ENCODE measurements at places on chromosomes 6 and 20.
A peak's percentile ranks its signal among the peaks of the same experiment; 100 is the strongest.

DNA sequence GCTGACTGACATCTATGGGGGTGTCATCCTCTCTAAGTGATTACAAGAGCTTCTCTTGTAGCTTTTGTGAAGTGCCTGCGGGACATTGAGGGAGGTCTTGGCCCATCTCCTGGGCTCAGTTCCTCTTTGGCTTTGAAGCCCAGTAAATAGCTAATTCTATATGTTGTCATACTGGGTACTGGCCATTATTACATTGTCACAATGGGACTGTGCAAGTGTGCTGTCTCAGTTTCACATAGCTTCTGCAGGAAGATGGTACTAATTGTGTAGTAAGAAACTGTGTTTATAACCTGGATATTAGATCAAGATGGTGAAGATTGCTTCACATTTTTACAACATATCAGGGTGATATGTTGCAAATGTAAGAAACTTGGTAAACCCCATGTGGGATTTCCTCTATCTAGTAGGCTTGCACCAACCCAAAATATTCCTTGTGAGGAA is 19.9 kb downstream of the SPINT3 start:
- no peak for DNase-seq

DNA sequence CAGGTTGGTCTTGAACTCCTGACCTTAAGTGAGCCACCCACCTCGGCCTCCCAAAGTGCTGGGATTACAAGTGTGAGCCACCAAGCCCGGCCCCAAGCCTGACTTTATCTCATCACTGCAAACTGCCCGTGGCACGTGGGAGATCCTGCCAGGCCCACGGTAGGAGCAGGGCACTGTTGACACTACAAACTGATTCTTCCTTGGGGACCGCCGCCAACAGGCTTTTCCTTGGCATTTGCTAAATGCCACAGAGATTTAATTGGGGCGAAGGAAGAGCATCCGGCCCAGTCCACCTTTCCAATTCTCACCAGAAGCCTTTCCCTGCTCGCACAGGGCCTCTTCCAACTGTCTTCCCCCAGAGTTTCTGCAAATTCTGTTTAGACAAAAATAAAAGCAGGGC is 11.0 kb downstream of the ATP9A start:
- no peak for DNase-seq

DNA sequence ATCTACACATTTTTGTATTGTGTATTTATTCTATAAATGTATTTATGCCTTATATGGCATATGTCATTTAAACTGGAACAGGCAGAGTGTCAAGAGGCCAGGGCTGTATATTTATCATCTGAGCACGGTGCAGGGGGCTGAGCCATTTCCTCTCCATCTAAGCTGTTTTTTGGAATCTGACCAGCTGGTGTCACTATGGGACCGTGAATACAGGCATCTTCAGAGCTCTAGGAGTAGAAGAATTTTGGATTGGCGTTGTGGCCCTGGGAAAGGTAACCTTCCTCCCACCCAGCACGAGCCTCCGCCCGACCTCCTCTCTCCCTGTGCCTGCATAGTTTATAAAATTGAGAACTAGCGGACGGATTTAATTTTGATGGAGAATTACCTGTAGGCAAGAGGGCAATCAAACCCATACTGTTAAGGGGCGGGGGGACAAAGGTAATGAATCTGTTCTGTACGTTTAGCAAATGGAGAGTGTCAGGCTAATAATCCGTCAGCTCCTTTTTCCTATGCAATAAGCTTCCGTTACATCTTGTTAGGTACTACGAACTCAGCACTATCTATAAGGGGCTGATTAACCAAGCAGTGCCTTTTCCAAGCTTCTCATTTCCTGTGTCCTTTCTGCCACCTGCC is 29.0 kb upstream of the EEF1E1 start:
- DNase-seq: peak; percentile 54

DNA sequence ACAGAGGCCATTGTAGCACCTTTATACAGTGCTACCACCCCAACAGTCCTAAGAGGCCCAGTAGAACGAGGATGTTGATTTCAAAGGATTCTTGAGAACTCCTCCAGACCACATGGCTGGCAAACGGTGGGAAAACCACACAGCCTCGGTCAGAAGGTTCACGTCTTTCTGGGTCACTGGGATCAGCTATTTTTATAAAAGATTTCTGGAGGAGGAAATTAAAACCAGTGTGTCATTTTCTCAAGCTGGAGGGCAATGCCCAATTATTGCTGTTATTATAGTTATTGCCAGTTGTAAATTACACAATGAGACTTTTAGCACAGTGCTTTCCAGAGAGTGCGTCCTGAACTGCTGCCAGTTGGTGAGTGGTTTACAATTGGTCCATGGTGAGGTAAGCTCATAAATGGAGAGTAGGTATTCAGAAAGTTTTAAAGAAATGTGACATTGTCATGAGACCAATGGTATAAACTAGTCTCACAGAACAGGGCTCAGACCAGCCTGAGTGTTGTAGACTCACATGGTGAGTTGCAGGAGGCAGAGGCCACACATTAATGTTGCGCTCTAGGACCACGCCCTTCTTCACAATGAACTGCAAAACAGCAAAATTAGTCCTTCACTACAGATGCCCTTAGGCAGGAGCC is 8.4 kb upstream of the PPP1R14C start:
- DNase-seq: no peak

GRCh38 chr6:74658391-74658790 is 547.5 kb downstream of the COL12A1 start:
- DNase-seq: no peak

DNA sequence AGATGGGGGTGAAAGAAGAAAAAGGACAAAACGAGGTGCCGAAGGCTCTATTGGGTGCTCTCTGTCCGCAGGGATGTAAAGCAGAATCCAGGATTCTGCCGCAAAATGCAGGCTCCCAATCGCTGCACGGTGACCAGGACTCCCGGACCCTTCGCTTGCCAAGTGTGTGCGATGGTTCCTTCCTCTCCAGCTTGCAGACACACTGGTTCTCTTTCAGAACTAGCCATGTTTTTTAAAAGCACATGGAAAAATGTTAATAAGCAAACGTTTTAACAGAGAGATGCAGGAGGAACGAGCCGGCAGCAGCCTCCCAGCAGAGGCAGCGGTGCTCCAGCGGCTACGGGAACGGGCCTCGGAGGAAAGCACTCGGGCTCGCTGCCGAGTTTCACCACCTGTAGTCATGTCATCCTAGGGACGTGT is 59.6 kb downstream of the ZNF831 start:
- DNase-seq: no peak

DNA sequence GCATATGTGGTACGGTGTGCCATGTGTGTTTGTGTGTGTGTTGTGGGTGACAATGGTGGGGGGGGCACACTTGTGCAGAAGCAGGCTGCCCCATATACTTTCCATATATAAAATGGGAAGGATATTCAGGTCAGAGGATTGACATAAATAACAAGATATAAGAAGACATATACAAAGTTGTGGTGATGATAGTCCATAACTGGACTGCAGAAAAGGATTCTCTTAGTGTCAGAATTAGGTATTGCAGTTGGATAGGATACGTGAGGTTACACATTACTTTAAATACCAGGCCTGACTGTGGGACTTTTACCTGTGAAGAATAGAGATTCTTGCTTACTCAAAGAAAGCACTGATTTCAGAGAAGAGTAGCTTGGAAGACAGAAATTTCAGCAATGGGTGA is 1260.3 kb downstream of the EPHA7 start:
- no peak for DNase-seq

GRCh38 chr20:50366270-50367103 is 143.7 kb upstream of the PTPN1 start:
- no peak for DNase-seq

DNA sequence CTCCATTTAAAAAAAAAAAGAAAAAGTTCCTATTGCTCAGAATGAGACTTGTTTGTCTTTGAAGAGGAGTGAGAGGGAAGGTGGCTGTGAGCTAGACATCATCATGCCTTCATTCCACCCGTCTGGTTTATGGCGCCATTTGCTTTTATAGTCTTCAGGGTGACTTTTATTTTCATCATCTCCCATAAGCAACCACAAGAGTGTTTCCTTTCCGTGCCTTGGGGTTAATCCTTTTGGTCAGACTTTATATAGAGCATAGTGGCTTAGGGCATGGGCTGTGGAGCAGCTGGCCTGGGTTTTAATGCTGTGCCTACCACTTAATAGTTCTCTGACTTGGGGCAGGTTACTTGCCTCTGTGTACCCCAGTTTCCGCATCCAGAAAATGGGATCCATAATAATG is 77.8 kb downstream of the RREB1 start:
- no peak for DNase-seq

- DNase-seq: no peak
Measured at GRCh38 chr20:54068966-54069365, 1.4 kb downstream of the BCAS1 start.

- no peak for DNase-seq
Measured at GRCh38 chr6:56772737-56773184, 130.1 kb upstream of the DST start.

GRCh38 chr20:37396416-37397075 is 50.6 kb downstream of the SRC start:
- DNase-seq: no peak

DNA sequence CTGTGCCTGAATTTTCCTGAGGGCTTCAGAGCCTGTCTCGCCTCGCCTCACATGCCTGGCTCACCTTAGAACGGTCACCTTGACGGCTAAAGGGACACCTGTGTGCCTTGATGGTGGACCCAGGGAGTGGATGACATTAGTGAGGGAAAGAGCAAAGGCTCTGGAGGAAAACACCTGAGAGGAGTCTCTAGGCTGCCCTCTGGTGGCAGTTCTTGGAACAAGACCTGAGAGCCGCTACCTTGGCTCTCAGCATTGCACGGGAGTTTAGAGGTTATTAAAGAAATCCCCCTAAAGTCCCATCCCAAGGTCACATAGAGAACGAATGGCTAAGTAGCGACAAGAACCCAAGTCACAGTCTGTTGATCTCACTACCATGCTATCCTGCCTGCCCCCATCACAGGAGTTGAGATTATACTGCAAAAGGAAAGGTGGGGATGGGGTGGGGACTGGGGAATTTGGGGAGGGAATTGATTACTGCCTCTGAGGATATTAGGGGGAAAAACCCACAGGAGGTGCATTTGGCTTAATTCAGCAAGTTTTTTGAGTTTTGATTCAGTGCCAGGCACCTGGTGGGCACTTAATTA is 7.9 kb upstream of the CDSN start:
- peak; percentile 40 for DNase-seq

DNA sequence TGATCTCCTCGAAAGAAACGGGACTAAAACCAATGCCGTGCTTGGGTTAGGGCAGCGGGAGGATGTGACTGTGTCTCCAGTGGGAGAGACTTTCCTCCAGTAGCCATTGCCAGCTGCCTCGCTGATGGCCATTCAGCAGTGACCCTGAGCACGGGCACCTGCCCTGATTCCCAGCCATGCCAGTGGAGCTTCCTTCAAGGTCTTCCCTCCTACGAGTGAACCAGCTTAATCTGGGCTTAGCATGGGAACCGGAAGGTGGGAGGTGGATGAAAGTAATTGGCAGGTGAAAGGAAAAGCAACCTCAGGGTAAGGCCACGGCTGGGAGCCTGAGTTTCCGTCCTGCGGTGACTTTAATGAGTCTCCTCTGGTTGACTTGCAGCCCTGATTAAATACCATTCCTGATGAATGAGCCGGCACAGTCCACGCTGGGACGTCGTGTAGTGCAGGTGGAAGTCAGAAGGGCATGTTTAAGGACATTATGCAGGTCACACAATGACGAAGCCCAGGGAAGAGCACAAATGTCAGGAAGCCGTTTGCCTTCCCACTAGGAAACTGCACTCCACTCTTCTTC is 813.5 kb downstream of the QKI start:
- no peak for DNase-seq

- DNase-seq: no peak
Measured at GRCh38 chr6:40320947-40321346, 266.2 kb downstream of the LRFN2 start.

DNA sequence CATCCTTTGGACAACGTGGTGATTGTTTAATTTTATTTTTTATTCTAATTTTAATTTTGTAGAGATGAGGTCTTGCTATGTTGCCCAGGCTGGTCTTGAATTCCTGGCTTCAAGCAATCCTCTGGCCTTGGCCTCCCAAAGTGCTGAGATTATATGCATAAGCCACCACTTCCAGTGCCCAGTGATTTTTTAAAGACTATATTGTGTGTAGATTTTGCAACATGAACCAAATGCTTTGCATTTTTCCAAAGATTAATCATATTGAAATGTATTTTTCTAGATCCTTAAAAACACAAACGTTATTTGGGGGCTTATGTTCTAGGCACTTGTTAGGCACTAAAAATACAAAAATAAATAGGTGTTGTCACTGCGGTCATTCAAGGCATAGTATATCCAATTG is 117.6 kb upstream of the CCN2 start:
- no peak for DNase-seq

DNA sequence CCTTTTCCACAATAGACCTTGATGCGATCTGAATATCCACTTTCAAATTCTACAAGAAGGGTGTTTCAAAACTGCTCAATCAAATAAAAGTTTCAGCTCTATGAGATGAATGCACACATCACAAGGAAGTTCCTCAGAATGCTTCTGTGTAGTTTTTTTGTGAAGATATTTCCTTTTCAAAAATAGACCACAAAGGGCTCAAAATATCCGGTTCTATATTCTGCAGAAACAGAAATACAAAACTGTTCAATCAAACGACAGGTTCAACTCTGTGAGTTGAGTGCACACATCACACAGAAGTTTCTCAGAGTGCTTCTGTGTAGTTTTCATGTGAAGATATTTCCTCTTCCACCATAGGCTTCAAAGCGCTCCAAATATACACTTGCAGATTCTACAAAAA is 293.9 kb upstream of the DEFB115 start:
- DNase-seq: no peak

DNA sequence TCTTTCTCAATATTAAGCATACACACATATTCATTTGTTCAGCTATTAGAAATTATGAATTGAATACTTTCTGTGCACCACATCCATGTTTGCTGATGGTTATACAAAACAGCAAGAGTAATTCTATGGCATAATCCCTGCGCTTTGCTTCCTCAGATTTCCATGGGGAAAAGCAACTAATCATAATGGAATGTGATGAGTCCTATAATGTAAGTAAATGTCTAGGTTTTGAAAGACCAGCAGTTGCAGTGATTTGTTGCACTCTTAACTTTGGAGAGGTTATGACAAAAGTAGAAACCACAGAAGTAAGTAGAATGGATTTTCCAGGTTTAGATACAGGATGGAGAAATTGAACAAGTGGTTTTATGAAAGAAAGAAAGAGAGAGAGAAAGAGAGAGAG is 652.1 kb downstream of the CBLN4 start:
- no peak for DNase-seq

Data from KG1 (cell line).